ENCODE measurements at places on chromosomes 11 and 22. TPM values are rescaled to one million over a fixed set of nuclear protein-coding genes. Genes with fewer than 3 reads are reported as not detected.

Gene LDHAL6A
- not detected for total RNA-seq

Gene IL17REL
- not detected for total RNA-seq

Gene TBCEL
- total RNA-seq, result 34.6 TPM

Gene ACTN3
- not detected for total RNA-seq

Gene DNAJB7
- total RNA-seq, result not detected

Gene APOBEC3H
- total RNA-seq, result 0.63 TPM

Gene APOL1
- total RNA-seq, result 10.4 TPM

Gene LYVE1
- total RNA-seq, result 17.0 TPM

Gene CLCF1
- total RNA-seq, result 3.7 TPM

Gene MMP8
- total RNA-seq, result 1.6 TPM

Gene TMEM191B
- total RNA-seq, result 1.0 TPM

Gene SPA17
- total RNA-seq, result 3.2 TPM

Gene LGR4
- total RNA-seq, result 39.0 TPM

Gene P4HA3
- total RNA-seq, result 0.54 TPM

Gene ANO3
- 0.54 TPM for total RNA-seq

Gene ZFP91
- total RNA-seq, result 55.2 TPM

Gene NPAS4
- not detected for total RNA-seq

Gene OR56A1
- not detected for total RNA-seq

Gene MYEOV
- total RNA-seq, result 0.88 TPM

Gene ELFN2
- total RNA-seq, result 0.05 TPM

Gene NXPE2
- not detected for total RNA-seq

Gene TRIM3
- total RNA-seq, result 12.4 TPM

Gene SOX10
- total RNA-seq, result 0.43 TPM

Gene CRYBB1
- not detected for total RNA-seq

Gene GPR83
- total RNA-seq, result 0.05 TPM

Gene CCDC87
- total RNA-seq, result 0.63 TPM

Gene NRXN2
- 0.99 TPM for total RNA-seq

Gene APIP
- total RNA-seq, result 20.8 TPM

Gene B3GAT1
- not detected for total RNA-seq

Gene ARHGEF17
- 57.4 TPM for total RNA-seq

Gene IL18
- 13.5 TPM for total RNA-seq

Gene SDF2L1
- total RNA-seq, result 30.6 TPM

Gene BIK
- total RNA-seq, result 0.23 TPM
